ENCODE measurements at places on chromosomes 16 and 17.
A peak's percentile ranks its signal among the peaks of the same experiment; 100 is the strongest.

- DNase-seq: no peak
Observed at GRCh38 chr17:50499270-50499669, 9.0 kb upstream of the MYCBPAP start.

GRCh38 chr17:50172936-50173334 lies 7.1 kb downstream of the SGCA start:
- DNase-seq: no peak

DNA sequence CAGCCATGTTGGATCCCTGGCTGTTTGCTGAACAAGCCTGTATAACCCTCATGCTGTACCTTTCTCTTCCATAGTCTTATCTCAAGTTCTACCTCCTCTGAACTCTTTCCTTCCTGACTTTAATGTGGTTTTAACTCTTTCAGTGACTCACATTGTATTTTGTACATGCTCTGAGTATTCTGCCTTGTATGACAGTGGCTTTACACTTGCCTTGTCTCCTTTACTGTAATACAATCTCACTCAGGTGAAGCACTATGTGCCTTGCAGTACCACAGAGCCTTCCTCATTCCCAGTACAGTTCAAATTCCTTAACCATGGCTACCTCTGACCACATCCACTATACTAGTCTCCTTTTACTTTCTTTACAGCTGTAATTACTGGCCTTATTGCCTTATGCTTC lies 14.1 kb downstream of the PSMD11 start:
- no peak for DNase-seq

DNA sequence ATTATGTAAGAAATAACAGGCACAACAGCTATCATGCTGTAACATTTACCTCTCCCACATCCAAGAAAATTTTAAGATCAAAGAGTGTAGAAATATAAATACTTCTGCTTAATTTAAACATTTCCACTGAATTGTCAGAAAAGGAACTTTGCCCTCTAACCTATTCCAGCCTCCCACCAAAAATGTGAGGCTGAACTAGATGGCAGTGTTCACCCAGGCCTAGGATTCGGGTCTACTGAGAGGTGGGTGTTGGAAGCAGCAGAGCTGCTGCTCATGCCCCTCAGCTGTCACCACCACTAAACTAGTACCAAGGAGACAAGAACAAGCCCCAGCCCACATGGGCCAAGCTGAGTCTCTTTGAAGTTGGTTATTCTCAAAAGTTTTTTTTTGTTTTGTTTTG lies 11.3 kb downstream of the CIAPIN1 start:
- no peak for DNase-seq

DNA sequence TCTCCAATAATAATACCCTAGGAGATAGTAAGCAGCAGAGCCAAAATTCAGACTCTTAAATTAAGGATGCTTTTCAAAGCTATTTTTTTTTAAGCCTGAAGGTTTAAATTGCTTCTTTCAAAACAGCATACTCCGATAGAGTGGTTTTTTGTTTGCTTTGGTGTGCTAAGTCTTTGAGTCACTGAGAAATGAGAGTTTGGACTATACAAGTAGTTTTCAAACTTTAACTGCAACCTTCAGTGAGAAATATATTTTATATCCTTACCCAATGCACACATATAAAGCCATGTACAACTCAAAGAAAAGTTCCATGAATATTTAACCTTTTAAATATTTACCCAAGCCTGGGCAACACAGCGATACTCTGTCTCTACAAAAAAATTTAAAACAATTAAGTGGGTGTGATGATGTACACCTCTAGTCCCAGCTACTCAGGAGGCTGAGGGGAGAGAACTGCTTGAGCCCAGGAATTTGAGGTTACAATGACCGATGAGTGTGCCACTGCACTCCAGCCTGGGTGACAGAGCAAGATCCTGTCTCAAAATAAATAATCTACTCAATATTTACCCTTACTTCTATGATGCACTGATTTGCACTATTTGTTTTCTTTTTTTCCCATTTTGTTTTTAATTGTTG lies 19.2 kb downstream of the DCUN1D3 start:
- DNase-seq: peak; percentile 27

GRCh38 chr17:29918922-29919856 lies 10.8 kb downstream of the SSH2 start:
- DNase-seq: peak; percentile 29

GRCh38 chr16:11651796-11652195 lies 16.5 kb upstream of the SNN start:
- DNase-seq: no peak

DNA sequence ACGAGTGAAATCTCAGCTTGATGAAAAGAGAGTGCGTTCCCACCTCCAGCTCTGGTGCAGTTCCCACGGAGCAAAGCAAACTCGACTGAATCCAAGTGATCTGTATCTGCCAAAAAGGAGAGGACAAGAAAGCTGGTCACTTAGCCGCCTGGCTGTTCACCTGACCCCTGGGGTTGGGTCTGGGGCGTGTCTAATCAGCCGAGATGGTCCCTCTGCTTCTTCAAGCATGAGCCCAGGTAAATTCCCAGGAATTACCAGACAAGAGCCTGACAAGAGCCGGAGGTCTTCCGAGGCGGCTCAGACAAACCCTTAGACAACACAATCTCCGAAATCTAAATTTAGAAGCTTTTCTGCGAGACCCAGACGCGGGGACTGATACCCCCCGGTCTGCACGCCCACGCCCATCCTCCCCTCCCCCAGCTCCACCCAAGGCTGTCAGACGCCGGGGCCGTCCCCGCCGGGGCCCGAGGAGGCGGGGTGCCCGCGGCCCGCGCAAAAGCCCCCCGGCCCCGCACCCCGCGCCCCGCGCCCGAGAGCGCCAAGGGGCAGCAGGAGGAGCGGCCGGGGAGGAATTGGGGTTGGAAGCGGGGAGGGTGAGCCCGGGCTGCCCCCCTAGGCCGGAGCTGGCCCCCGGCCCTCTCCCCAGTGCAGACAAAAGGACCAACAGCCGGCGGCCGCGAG lies 674 bp downstream of the ZNF821 start:
- DNase-seq: no peak

- peak; percentile 91 for DNase-seq
Observed at GRCh38 chr16:69924777-69925191, 26.4 kb upstream of the CLEC18A start.

DNA sequence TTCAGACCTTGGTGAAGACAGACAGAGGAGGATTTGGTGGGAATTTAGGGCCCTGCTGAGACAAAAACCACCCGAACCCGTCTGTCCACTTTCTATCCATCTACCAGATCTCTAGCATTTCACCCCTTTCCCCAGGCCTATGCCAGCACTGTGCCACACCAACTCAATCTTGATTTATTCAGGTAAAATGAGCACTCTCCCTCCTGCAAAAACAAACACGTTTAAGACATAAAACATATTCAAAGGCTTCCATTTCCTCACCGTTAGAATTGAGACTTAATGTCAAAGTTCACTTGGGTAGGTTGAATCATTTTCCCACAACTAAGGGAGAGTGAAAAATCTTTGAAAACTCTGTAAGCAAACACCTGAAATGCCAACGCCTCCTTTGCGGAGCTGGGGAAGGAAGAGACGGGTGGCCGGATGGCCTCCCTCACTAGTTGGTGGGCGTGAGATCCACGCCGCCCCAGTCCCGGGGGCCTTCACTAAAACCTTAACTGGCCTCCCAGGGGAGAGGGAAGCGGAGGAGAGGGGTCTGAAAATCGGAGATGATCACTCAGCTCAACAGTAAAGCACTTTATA lies 862 bp downstream of the DCAKD start:
- no peak for DNase-seq

- no peak for DNase-seq
Observed at GRCh38 chr17:61237275-61237674, 162.4 kb upstream of the TBX2 start.

- DNase-seq: no peak
Observed at GRCh38 chr17:79148584-79148983, 74.0 kb downstream of the ENGASE start.

GRCh38 chr16:53715023-53715384 lies 11.0 kb downstream of the FTO start:
- DNase-seq: no peak

- no peak for DNase-seq
Observed at GRCh38 chr17:19361326-19361725, 1.2 kb downstream of the B9D1 start.

- DNase-seq: no peak
Observed at GRCh38 chr17:38504216-38504615, 76.0 kb downstream of the ARHGAP23 start.

GRCh38 chr17:41592601-41593305 lies 6.1 kb upstream of the KRT14 start:
- no peak for DNase-seq

All from cardiac fibroblast (primary cell).